ENCODE measurements at places on chromosomes 7 and 10.

DNA sequence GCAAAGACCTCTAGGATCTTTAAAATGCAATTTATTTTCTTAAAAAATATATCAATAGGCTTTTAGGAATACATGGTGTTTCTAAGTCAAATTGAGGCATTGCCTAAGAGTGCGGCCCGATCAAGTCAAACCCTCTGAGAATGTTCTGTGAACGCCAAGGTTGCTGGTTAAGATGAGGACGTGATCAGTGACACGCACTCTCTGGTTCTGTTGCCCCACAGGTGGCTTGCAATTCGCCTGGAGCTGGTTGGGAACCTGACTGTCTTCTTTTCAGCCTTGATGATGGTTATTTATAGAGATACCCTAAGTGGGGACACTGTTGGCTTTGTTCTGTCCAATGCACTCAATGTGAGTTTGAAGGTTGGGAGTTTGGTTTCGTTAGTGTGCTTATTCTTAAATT is 59.3 kb downstream of the ABCC2 start:
- no peak for DNase-seq

- DNase-seq, result no peak
Measured at GRCh38 chr10:43299579-43299978, 32.7 kb upstream of the RASGEF1A start.

DNA sequence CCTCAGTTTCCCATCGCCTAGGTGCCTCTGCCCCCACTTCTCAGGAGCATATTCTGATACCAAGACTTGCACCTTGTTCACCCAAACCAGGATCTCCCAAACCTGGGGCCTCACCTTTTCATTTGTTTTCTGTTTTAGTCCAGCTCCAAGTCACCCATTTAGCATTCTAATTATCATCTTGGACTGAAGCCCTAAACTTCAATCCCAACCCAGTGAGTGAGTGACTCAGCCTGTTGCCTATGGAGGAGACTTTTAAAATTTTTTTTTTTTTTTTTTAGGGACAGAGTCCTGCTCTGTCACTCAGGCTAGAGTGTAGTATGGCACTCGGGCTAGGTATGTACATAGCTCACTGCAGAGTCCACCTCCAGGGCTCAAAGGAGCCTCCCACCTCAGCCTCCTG is 378.9 kb upstream of the AUTS2 start:
- DNase-seq, result no peak

DNA sequence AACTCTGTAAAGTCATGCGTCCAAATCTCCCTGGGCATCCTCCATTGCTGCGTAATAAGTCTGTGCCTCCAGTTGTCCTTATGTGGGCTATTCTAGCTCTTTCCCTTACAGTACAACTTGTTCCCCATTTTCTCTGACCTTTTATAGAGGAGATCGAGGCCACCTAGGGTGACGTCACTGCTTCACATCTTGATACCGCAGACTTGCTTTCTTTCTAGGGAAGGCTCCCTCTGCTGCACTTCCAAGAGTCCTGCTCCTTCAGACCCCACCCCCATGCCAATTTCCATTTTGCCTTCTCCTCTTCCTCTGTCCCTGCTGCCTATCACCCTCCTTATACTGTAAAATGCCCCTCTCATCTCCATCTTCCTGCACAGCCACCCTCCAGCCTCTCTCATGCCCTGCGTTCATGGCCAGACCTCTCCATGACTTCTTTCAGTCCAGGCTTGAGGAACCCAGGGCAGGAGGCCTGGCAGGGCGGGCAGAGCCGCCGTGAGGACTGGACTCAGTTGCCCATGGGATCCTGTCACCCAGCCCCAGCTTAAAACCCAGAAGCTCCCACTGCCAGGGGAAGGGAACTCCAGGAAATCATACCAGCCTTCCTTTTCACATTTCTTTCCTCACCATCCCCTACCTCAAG is 57.5 kb downstream of the CAMK1D start:
- no peak for DNase-seq

DNA sequence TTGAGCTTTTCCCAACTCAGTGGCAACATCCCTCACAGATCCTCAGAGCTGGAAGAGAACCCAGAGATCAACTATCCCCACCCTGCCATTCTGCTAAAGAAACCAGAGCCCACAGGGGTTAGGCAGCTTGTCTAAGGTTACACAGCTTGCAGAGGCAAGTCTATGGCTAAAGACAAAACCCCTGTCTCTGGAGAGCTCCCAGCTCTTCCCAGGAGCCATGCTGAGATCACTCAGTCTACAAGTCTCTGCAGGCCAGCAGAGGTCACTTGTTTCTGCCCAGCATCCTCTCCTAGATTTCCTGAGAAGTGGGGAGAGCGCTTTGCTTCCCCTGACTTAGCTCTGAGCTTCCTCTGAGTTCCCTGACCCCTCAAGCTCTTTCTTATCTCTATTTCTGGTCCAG is 28.5 kb upstream of the LOXL4 start:
- DNase-seq, result no peak

GRCh38 chr10:20254078-20254477 is 437.8 kb downstream of the PLXDC2 start:
- DNase-seq, result no peak

- no peak for DNase-seq
Measured at GRCh38 chr10:133016493-133017202, 71.1 kb upstream of the ADGRA1 start.

GRCh38 chr10:6175329-6176055 is 27.2 kb upstream of the PFKFB3 start:
- DNase-seq, result peak; percentile 25

DNA sequence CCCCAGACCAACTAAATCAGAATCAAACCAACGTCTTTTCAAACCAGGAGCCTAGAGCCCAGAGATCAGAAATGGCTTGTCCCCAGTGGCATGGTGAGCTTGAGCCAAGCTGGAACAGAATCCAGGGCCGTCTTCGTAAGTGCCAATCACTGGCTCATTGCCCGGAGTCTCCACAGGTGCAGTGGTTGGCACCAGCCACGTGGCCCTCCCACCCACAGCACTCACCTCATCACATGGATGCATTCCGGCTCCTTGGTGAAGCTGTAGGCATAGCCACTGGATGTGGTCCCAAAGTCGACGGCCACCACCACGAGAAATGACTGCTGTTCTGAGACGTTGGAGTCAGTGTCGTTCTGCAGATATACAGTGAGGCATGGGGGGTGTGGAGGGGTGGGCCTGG is 37.4 kb downstream of the HSPA12A start:
- DNase-seq, result no peak

- DNase-seq, result no peak
Measured at GRCh38 chr7:144812379-144813283, 23.2 kb downstream of the TPK1 start.

GRCh38 chr10:11725912-11726311 is 16.3 kb upstream of the ECHDC3 start:
- no peak for DNase-seq

DNA sequence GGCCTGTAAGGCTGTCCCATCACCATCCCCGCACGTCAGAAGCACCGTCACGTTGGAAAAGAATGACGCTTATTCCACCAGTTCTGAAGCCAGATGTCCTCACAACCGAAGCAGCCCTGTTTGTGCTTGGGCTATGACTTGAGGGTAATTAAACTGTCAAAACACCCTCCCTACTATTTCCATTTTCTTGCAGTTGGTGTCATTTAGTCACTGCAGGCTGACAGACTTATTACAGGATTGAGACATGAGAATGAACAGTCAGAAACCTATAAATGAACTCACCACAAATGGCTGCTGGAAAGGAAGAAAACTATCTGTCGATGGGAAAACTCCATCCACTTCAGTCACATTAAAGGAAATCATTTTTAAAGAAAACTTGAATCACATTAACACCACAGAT is 85.3 kb downstream of the VOPP1 start:
- no peak for DNase-seq

DNA sequence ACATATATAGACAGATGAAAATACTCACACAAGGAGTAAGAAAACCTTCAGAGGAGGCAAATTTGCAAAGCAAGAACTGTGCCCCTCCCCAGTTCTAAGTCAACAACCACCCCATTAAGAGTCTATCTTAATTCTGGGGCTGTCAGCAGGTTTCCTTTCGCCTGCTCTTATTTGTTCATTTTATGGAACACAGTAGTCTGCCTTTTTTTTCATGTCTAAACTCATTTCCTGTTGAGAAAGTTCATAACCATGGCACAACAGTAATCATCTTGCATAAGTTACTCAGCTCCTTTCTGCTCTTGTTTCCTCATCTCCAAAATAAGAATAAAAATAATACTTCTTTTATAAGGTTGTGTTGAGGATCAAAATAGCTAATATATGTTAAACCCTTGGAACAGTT is 25.8 kb upstream of the AMPH start:
- DNase-seq, result no peak

DNA sequence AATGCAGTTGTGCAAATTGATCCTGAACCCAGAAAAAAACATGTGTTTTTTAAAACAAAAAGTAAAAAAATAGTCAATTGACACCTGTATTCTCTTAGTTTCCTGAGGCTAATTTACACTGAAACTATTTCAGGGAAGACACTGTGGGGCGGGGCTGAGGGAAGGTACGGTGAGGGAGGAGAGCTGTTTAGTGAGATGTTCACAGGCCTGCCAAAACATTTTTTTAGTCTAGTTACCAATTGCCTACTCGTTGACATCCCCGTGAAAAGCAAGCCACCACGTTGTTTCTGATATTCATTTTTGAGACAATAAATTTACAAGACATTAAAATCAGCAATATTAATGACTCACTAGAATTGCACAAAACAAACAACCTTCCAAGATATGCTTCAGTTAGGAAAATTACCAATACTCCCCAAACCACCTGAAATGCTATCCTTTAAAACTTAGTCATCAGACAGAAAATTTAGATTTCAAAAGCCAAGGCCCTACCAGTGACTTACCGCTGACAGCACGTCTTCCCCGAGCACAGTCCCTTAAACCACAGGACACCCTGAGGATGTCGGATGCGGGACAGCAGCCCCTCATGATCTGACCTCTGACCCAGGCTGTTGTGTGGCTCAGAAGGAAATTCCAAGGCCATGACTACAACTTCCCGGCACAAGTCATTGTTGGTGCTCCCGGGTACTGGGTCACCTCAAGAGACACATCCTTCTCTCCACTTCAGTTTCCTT is 279.2 kb downstream of the PRPF18 start:
- no peak for DNase-seq

DNA sequence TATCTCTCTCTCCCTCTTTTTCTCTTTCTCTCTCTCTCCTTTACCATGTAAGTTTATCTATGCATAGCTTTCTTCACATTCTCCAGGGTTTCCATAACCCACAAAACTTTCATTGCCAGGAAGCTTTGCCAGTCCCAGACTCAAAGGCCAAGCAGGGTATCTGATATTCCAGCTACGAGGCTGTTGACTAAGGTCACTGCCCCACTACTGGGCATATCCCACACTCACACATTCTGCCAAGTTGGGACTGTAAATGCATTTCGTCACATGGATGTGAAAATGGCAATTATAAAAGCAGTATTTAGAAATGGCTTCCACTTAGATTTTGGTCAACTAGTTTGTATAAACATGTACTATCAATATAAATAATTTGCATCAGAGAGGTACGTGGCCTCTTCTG is 43.3 kb upstream of the SEPTIN7 start:
- no peak for DNase-seq

DNA sequence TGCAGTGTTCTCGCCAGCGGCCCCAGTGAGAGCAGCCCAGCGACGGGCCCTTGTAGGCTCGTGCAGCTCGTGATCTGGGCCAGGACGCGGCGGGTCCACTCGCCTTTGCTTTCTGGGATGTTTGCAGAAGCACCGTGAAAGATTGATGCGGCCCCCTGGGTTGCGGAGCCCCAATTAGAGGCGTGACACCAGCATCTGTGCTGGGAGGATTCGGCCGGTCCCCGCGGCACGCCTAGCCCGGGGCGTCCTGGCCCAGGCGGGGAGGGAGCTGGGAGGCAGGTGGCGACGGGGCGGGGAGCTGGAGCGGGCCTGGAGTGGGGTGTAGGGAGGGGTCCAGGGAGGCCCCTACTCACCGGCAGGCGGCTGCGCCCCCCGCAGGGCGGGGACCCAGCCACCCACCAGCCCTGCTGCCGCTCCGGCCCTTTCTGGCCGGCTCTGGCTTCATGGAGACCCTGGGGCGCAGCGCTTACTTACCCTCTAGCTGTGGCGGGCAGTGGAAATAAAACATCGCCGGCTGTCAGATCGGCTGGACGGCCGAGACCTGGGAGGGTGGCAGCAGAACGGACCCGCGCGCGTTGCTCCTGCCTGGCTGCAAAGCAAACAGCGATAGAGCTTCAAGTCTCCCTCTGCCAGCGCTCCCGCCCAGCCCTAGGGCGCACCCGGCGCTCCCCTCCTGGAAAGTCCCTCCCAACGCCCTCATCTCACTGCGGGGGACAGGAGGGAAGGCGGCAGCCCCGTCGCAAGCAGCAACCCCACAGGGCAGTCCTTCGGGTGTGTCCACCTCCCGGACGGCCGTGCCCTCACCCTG is 752 bp downstream of the DRGX start:
- no peak for DNase-seq

GRCh38 chr7:12554872-12555271 is 15.6 kb upstream of the SCIN start:
- no peak for DNase-seq

Data from posterior cingulate gyrus (tissue), 11 donors.